ENCODE measurements at places on chromosomes 1 and 21.

- no peak for DNase-seq
Measured at GRCh38 chr1:222335586-222335985, 212.3 kb downstream of the HHIPL2 start.

DNA sequence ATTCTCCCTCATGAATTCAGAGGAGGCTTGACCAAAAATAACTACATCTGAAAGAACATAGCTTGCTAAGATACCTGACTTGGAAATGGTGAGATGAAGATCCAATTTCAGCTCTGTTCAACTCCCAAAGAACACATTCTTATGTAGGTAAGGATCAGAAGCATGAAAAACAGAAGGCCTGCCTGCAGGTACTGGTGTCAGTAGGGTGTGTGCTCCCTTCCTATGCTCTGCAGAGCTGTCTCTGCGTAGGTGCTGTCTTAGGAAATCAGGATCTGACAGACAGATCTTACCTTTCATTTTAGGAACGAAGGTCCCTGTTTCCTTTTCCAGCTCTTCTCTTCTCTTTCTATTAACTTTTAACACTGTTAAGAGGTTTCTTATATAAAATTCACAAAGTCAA, 5.6 kb upstream of the OR6K2 start:
- DNase-seq = no peak

DNA sequence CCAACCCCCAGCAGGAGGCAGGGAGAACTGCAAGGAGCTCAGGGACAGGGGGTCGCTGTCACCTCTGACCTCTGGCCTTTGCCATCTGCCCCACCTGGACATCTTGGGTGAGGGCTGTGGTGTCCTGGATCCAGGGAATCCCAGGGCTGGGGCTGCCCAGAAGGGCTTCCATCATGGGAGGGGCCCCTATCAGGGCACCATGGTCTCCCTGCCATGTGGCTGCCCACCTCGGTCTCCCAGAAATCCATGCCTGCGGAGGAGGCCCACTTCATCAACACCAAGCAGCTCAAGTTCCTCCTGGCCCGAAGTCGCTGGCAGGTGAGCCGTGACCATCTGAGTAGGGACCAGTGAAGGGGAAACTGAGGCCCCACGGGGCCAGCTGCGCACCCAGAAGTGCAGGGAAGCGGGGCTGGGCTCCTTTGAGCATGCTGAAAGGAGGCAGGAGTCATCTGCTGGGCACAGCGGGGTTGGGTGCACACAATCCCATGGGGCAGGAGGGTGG, 36.1 kb downstream of the TRIM11 start:
- no peak for DNase-seq

DNA sequence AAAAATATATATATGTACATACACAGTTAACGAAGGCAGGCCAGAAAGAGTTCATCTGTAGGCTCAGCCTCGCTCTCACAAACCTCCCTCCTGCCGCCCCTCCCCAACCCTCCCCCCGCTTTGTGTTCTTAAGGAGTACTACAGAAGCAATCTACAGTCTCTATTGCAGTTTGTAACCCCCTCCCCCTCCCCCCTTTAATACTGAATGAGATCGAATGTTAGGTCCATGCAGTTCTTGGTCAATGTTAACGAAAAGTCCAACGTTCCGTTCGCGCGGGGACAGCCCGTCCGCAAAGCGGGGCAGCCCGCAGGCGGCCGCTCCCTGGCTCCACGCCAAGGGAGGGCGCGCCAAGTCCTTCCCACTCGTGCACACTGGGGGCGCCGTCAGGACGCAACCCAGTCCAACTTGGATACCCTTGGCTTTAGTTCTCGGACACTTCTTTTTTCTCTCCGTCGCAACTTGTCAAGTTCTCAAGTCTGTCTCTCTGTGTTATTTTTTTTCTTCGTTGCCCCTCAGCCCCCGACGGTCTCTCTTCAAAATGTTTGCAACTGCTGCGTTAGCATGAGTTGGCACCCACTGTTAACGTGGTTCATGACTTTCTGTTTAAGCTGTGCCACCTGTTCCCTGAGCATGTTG, 2.2 kb downstream of the JUN start:
- DNase-seq = peak; percentile 59

GRCh38 chr1:38776466-38777065, 83.0 kb downstream of the RRAGC start:
- no peak for DNase-seq

- no peak for DNase-seq
Measured at GRCh38 chr1:18058981-18059605, 48.5 kb upstream of the IGSF21 start.

DNA sequence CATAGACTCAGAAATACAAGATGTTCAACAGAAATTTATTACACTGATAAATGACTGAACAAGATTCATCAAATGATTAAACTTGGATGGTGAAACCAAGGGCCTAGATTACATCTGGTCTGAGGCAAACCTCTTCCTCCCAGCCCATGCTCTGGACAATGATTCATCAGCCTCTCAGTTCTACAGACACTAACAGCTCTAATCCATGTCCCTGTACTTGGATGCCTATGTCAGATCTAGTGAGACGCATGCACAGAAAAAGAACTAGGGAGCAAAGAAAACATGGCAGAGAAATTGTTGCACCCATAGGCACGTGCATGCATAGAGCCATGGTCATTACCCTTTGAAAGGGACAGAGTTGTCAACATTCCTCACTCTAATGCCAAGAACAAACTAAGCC, 250.1 kb downstream of the KCNH1 start:
- no peak for DNase-seq

DNA sequence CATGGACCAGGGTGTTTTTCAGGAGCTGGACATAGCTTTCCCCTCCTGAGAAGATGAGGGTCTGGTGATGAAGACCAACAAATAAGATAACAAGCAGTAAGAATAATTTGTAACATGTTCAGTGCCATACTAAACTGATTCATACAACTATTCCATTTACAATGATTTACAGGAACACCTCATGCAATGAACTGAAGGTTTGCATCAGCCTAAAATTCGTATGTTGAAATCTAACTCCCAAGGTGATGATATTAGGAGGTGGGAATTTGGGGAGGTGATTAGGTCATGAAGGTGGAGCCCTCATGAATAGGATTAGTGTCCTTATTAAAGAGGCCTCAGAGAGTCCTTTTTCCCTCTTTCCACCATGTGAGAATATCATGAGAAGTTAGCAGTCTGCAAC, 15.9 kb upstream of the NIBAN1 start:
- DNase-seq = no peak

GRCh38 chr1:201900476-201900875, 11.8 kb downstream of the SHISA4 start:
- no peak for DNase-seq

GRCh38 chr1:8423692-8424538, 106.0 kb downstream of the SLC45A1 start:
- DNase-seq = peak; percentile 76

GRCh38 chr1:29259802-29260441, 23.6 kb downstream of the PTPRU start:
- no peak for DNase-seq

DNA sequence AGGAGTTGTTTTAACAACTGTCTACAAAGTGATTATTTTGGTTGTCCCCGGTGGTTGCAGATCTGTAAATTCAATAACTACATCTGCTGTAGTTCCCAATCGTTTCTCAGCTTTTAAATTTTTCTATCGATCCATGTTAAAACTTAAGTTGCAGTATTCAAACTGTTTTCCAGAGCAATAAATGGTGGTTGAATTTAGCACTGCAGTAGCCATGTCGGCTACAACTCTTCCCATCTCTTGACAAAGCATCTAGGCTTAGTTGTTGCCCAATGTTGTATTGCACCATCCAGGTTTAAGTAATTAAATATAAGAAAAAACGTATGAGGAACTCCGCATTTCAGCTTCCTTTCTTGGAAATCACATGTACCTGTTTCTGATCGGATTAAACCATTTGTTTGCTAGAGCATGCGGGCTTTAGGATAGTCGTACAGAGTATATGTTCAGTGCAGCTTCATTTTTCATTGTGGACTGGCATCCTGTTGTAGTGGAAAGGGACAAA, 996 bp downstream of the CNIH4 start:
- no peak for DNase-seq

- DNase-seq = no peak
Measured at GRCh38 chr1:74679811-74680210, 6.2 kb upstream of the ERICH3 start.

- no peak for DNase-seq
Measured at GRCh38 chr1:5580926-5581325, 411.3 kb downstream of the NPHP4 start.

GRCh38 chr1:228334226-228334935, 72.3 kb downstream of the TRIM11 start:
- no peak for DNase-seq

DNA sequence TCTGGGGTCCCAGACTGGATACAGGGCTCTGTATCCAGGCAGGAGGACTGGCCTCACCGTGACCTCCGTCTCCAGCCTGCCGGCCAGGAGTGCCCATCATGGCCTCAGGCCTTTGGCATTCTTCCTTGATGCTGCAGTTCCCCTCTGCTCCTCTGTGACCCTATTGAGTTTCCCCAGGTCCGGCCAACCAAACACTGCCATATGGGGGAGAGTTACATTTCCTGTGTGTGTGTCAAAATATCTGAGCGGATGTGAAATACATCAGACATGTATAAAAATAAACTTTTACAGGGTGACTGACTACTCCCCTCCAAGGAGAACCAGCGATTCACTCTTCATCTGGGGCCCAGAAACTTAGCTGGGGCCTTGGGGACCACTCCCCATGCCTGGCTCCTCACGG, 10.2 kb upstream of the UBL4B start:
- no peak for DNase-seq

- no peak for DNase-seq
Measured at GRCh38 chr1:229114850-229115365, 156.0 kb upstream of the RAB4A start.

- DNase-seq = no peak
Measured at GRCh38 chr21:42708107-42708506, 54.7 kb downstream of the PDE9A start.

DNA sequence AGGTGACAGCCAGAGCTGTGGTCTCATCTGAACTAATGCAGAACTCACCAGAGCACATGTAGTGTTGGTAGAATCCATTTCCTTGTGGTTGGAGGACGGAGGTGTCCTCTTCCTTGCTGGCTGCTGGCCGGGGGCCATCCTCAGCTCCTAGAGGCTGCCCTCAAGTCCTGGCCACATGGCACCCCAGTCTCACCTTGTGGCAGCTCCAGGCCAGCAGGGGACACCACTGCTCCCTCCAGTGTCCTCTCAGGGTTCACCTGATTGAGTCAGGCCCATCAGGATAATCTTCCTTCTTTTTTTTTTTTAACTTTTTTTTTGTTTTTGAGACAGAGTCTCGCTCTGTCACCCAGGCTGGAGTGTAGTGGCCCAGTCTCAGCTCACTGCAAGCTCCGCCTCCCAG, 2.9 kb downstream of the KCNE1 start:
- DNase-seq = no peak

DNA sequence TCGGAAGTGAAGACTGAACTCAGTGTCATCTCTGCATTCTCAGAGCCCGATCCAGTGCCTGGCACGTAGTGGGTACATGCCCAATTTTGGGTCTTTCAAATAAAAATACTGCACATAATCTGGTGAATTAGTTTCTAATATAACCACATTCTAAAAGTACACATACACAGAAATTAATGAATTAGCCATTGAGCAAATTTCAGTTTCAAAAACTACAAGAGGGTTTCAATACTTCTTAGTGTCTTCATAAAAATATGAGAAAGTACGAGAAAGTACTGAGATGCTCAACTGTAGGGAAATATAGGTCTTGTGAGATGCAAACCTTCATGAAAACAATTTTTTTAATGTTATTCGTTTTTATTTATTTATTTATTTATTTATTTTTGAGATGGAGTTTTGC, 86.9 kb downstream of the SMYD2 start:
- DNase-seq = no peak

DNA sequence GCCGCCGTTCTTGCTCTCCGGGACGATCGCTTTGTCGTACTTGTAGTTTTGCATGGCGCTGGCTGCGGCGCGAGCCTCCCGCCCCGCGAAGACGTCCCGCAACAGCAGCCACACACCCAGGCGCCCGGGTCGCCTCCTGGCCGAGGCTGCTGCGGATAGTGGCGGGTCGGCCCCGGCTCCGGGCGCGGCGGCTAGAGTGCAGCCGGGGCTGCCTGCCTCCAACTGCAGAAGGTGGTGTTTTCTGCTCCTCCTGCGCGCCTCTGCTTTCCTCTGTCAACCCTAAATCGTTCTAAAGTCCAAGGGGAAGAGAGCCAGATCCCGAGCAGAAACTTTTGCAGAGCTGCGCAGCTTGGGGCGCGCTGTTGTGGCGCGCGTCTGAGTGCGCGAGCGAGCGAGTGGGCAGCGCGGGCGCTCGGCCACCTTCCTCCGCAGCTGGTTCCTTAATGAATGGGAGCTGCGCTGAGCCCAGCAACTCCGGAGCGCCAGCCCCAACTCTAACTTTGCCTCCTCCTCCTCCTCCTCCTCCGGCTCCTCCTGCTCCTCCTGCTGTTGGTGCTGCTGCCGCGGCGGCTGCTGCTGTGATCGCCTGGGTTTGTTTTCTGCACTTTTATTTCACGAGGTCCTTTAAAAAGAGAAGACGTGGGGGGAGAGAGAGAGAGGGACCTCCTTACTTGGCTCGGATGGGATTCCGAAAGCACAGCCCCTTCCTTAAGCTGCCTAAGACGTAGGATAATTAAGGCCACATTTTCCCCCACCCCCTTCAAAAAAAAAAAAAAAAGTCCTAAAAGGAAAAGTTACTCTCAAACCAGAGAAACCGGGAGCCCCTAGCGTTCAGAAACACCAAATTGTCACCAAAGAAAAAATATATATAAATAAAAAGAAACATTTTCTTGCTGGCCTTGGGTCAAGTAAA, at the start of gene PLPP3:
PLPP3 (minus strand) TSS at position 601 of the 913 bp plus-strand sequence; CDS start at position 54, 547 bp downstream.
- peak; percentile 44 for DNase-seq

GRCh38 chr1:27237112-27237511, 2.7 kb downstream of the WDTC1 start:
- no peak for DNase-seq

- no peak for DNase-seq
Measured at GRCh38 chr1:229440851-229441537, 7.1 kb upstream of the ACTA1 start.

DNA sequence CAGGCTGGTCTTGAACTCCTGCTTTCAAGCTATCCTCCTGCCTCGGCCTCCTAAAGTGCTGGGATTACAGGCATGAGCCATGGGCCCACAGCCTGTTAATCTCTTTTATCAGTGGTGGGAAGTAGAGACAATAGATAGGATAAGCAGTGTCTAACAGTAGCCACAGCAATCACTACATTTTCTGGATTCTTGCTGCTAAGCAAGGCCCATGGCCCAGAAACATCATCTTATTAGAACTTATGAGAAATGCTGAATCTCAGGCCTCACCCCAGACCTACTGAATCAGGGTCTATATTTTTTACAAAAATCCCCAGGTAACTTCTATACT, 29.7 kb downstream of the IGFN1 start:
- no peak for DNase-seq

Measured in mesothelial cell of epicardium (in vitro differentiated cells).